ENCODE measurements at places on chromosomes 11 and 22. TPM values are rescaled to one million over a fixed set of nuclear protein-coding genes. Genes with fewer than 3 reads are reported as not detected.

CDHR5 gene
- total RNA-seq = not detected

PNPLA5 gene
- total RNA-seq = 2.3 TPM

BIRC3 gene
- total RNA-seq = 7.6 TPM

LDLRAD3 gene
- total RNA-seq = 9.4 TPM

RASL10A gene
- total RNA-seq = 0.39 TPM

FOLR1 gene
- total RNA-seq = 0.69 TPM

- no peak for DNase-seq
These were observed 18.0 kb upstream of the EIF3D start for GRCh38 chr22:36546932-36547331.

- no peak for DNase-seq
These were observed 20.2 kb downstream of the NADSYN1 start for GRCh38 chr11:71472941-71473792.

DNA sequence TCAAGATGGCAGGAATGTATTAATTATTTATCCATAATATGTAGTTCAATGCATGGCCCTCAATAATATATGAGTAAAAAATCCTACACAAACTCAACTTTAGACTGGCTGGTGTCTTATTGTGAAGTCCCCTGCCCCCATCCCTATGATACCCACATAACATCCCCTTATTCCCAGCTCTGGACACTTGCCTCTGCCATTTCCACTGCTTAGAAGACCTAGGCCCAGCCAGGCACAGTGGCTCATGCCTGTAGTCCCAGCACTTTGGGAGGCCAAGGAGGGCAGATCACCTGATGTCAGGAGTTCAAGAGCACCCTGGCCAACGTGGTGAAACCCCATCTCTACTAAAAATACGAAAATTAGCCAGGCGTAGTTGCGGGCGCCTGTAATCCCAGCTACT lies 84.4 kb downstream of the BDNF start:
- DNase-seq = no peak

- peak; percentile 62 for DNase-seq
These were observed 647 bp downstream of the SWAP70 start for GRCh38 chr11:9664276-9665171.

- DNase-seq = no peak
These were observed 116.0 kb upstream of the TOP3B start for GRCh38 chr22:22098457-22099193.

- no peak for DNase-seq
These were observed 1477.8 kb downstream of the FAM181B start for GRCh38 chr11:81255895-81256294.

GRCh38 chr11:87954476-87954875 lies 220.8 kb downstream of the RAB38 start:
- DNase-seq = no peak

DNA sequence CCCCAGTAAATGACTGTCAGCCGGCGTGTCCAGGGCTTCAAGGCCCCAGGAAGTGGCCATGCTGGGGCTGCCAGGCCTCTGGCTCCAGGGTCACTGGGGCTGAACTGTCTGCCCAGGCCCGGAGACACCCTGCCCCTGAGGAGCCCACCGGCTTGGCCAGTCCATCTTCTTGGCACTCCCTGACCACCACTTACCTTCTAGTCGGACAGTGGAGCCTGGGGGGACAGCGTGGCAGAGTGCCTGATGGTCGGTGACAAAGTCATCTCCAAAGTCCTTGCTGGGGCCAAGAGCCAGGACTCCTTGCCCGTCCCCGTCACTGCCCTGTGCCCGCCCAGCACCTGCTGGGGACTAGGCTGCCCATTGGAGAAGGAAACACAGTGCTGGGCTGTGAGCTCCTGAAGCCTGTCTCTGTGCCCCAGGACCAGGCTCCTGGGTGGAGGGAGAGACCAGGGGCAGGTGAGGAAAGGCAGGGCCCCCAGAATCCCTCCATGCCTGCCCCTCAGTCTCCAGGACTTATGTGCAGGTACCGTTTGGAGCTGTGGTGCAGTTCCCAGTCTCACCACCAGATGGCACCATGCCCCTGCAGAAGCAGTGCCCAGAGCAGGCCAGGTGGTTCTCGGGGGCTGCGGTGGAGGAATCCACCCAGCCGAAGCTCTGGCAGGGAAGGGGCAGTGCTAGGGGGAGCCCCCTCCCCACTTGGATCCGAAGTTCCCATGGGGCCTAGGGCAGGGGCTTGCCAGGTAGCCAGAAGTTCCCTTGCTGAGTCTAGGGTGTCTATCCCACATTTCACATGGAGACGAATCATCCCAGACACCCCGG lies 6.0 kb upstream of the CCDC188 start:
- peak; percentile 69 for DNase-seq

DNA sequence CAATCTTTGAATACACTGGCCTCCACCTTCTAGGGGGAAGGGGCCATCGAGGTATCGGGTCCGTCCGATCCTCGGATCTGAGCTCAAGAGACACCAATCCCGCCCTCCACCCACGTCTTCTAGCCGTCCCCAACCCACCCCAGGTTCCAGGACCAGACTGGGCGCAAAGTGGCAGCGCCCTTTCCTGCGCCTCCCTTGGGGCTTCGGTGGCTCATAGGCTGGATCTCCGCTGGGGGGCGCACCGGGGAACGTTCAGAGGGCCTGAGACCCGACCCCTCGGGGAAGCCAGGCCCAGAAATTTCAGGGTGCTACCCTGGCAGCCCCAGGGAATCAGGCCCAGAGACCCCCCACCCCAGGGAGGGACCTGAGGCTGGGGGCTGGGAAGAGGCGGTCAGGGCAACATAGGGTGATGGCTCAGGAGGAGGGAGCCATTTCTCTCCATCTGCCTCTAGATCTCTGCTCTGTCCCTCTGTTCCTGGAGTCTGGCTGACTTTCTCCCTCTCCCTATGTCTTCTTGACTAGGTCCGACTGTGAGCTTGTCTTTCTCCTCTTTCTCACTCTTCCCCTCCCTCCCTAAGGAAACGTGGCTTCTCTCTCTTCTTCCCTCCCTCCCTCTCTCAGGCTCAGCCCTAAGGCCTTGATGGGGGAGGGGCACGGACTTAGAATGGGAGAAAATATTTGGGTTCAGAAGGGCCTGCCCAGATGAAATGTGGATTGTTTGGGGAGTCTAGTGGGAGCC lies 1.1 kb downstream of the CREB3L1 start:
- no peak for DNase-seq

GRCh38 chr22:26182723-26183122 lies 13.5 kb downstream of the SEZ6L start:
- no peak for DNase-seq

DNA sequence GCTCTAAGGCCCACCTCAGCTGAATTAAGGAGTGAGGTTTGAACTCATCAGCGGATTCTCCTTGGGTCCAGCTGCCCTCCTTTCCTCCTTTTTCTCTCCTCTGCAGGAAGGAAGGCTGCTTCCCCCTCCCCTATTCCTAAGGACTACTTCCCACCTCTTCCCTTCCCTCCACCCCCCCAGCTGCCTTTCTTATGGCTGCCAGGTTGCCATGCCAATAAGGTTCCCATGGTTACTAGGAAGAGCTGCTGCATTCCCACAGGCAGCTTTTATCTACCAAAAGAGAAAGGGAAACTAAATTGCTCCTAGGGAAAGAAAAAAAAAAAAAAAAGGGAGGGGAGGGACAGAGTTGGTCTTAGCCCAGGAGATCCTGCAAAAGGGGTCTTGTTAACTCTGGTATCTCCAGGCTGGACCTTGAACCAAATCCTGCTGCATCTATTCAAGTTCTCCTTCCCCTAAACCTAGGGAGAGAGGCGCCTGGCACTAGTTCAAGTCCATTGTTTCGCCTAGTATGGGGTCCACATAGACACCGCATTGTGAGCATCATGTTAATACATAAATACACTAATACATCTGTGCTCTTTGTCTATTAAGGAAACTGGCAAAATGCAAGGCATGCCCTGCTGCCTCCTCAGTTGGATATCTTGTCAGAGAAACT lies 21.2 kb upstream of the FEZ1 start:
- peak; percentile 35 for DNase-seq

GRCh38 chr11:18393581-18394274 lies 635 bp upstream of the LDHA start:
- DNase-seq = no peak

GRCh38 chr11:27471589-27472397 lies 797 bp downstream of the LGR4 start:
- no peak for DNase-seq
